Thyroid gland (tissue), 4 donors: ENCODE measurements at places on chromosomes 6 and 20. TPM values are rescaled to one million over a fixed set of nuclear protein-coding genes. Genes with fewer than 3 reads are reported as not detected.

Gene AVP
- total RNA-seq: not detected

- DNase-seq: no peak
Measured at GRCh38 chr6:159527351-159527750, 165.7 kb downstream of the SOD2 start.

Gene NTSR1
- total RNA-seq: not detected

Gene SLC24A3
- 4.0 TPM for total RNA-seq

GRCh38 chr20:48705240-48706115 is 122.3 kb downstream of the PREX1 start:
- DNase-seq: no peak

- DNase-seq: no peak
Measured at GRCh38 chr20:2799271-2799670, 1.2 kb downstream of the CPXM1 start.

Gene XKR7
- total RNA-seq: not detected

- no peak for DNase-seq
Measured at GRCh38 chr20:63216849-63217471, 1.0 kb upstream of the YTHDF1 start.

- no peak for DNase-seq
Measured at GRCh38 chr20:42192321-42192720, 574.1 kb upstream of the CHD6 start.

Gene RNF182
- total RNA-seq: 1.3 TPM

GRCh38 chr6:251920-252319 is 40.4 kb upstream of the DUSP22 start:
- DNase-seq: no peak

DNA sequence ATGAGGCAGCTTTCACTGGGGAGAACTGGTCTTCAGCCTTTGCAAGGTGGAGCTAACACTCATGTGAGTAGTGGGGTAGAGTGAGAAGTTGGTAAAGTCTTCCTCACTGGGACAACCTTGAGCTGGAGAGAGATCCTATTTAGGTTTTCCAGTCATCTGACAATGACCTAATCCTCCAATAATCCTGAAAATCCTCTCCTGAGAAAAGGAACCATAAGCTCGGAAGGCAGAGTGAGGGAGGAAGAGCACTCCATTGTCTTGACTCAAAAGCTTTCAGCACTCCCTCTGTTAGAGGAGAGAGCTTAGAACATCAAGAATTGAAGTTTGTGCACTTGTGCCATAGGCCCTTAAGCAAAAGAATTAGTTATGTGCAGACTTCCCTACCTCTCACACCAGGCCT is 77.8 kb downstream of the TRAM2 start:
- DNase-seq: no peak

- no peak for DNase-seq
Measured at GRCh38 chr20:38270869-38271605, 10.5 kb upstream of the KIAA1755 start.

GRCh38 chr6:11826779-11827178 is 48.2 kb upstream of the ADTRP start:
- DNase-seq: no peak
